ENCODE measurements at places on chromosomes 12 and 14. TPM values are rescaled to one million over a fixed set of nuclear protein-coding genes. Genes with fewer than 3 reads are reported as not detected.

DNA sequence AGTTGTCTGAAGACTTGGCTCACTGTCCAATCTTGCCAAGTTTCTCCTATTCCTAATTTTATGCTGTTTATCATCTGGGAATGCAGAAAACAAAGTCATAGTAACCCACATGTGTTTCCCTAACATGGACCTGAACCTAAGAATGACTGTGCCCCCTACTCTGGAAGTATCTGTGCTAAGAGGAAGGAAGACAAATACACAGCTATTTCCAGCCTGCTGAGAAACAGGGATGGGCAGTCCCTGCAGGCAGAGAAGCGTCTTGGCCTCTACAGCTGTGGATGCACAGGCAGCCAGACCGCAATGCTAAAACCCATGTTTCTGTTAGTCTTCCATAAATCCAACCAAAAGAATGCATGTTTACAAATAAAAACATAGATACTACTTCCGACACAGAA is 56.2 kb downstream of the DUSP16 start:
- DNase-seq, result no peak

DNA sequence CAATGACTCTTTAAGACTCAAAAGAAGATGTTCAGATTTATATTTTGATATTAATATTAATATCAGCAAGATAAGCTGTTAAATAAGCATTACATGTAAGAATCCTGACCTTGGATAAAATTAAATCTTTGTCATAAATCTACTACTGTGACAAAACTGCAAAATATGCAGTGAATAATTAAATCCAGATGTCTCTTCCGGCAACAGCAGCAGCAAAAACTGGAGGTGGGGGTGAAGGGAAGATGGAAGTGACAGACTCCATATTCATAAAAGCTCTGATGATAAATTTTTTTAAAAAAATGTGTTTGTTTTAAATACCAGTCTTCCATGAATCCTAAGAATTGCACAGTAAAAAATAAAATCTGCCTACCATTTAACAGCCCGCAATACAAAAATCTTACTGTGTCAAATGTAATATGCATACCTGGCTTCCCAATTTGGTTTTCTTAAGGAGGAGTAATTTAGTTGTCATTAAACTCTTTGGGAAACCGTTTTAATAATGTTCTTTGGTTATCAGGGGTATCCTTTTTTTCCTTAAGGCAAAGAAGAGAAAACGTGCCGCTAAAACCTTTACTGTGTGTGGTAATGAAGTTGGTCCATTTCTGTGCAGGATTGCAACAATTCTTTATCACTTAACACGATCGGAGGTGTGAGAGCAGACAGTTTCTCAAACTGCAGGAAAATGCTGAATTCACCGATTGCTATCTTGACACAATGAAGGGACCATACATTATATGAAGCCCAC is 478.2 kb downstream of the DIO2 start:
- no peak for DNase-seq

RNF34 gene
- total RNA-seq, result 39.9 TPM

GRCh38 chr12:6950811-6951540 is at the start of gene PTPN6:
TSS of gene PTPN6 (plus strand) at chr12:6951356. CDS start at chr12:6951513, 157 bp downstream.
- no peak for DNase-seq

DNA sequence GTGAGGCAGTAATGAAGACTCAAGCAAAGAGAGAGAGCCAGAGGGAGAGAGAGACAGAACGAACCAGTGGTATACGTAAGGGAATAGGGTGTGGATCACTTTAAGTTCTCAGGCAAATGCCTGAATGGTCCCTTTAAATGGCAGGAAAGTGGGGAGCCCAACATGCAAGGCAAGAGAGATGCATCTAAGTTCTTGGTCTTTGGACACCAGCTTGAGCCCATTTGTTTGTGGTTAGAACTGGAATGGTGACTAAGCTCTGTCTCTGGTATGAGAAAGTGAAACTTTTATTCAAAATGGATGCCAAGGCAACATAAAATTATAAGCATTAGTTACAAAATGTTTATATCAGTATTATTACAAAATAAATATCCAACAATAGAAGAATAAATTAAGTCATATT is 192.2 kb upstream of the ALG10 start:
- no peak for DNase-seq

DNA sequence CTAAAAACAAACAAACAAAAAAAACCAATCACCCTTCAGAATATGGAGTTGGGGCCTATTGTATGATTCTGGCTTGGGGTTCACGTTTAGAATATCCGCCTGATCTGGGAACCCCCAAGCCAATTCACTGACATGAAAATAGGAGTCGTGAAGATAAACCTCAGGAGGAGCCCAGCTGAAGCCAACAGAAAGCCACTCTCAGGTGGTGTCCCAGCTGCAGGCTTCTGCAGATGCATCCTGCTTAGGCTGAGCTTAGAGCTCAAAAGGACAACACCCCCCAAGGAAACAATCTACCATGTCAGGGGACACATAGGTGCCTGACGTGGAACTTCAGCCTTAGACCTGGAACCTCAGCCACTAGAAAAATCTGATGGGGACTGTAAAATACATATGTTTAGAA is 51.9 kb downstream of the SYNE3 start:
- DNase-seq, result no peak

DNA sequence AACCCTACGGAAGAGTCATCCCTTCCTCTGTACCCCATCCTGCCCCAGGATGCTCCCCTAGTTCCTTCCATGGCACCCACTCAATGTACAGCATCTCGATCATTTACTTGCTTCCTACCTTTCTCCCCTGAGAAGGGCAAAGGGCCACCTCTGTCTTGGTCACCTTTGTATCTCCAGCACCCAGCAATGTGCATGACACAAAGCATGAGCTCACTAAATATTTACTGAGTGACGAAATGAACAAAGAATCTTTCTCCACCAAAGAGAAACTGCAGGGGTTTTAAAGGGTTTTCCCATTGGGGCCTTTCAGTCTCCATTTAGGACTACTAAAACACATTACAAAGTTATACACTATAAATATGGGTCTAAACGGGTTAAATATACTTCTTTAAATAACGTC is 30.6 kb downstream of the ATG14 start:
- no peak for DNase-seq

GRCh38 chr12:124203176-124203575 is 91.7 kb upstream of the RFLNA start:
- DNase-seq, result no peak

GRCh38 chr12:120071493-120072020 is 45.0 kb downstream of the RAB35 start:
- DNase-seq, result no peak

GLT8D2 gene
- 8.1 TPM for total RNA-seq
